ENCODE measurements at places on chromosomes 16 and 17.
A peak's percentile ranks its signal among the peaks of the same experiment; 100 is the strongest.

DNA sequence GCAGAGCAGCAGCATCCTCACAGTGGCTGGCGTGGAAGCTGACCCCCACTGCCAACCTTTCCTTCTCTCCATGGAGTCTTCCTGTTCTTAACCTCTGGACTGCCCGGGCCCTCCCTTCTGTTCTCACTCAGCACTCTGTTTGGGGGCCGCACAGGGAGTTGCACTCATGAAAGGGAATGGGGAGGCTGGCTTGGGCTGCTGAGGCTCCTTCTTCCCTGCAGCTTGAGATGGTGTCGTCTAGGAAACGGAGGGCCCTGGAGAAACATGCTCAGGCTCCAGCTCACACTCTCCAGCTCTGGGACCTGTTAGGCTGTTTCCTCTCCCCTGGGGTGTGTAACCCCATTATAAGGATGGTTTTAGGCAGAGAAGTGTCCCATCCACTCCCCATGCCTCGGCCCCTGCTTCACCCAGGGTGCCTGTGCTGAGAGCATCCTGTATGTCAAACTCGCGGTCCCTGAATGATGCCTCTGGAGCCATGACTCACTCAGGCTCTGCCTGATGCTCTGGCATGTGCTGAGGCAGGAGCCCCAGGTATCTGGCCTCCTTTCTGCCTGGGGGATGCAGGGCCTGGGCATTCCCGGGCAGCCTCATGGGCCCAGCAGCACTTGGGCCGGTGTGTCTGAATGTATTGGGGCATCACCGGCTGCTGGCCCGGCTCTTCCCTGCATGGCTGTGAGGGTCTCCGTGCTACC is 18.9 kb downstream of the TMEM94 start:
- H3K27ac ChIP-seq: no peak overlapping the region
- H3K4me1 ChIP-seq: no peaks in the 10 kb centered on the region
- no peaks in the 10 kb centered on the region for H3K27me3 ChIP-seq
- peaks cover 14% of the 10 kb centered on the region for H3K36me3 ChIP-seq

DNA sequence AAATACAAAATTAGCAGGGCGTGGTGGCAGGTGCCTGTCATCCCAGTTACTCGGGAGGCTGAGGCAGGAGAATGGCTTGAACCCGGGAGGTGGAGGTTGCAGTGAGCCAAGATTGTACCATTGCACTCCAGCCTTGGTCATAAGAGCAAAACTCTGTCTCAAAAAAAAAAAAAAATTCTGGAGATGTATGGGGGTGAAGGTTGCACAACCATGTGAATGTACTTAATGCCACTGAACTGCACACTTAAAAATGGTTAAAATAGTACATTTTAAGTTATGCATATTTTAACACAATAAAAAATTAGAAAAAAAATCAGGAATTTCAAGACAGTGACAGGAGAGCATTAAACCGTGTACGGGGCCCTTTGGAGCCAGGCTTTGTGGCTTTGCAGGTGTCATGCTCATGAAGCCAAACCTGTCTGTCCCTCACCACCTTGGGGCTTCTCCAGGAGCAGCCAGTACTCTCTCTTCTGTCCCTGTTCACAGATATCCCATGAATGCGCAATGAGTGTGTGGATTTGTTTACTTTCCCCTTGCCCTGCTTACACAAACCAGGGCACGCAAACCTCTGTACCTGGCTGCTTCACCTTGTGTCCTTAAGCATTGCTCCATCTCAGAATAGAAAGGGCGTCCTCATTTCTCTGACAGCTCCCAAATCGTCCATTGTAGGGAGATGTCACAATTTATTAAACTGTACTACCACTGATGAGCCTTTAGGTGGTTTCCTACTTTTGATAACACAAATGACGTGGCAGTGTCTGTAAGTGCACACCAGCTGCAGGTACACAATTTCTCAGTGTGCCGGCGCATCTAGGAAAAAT is 58.2 kb upstream of the CBX4 start:
- DNase-seq: no peak
- no peaks in the 10 kb centered on the region for H3K4me1 ChIP-seq
- H3K4me3 ChIP-seq: no peak overlapping the region
- peaks cover 10% of the 10 kb centered on the region for H3K27me3 ChIP-seq
- H3K27ac ChIP-seq: no peak overlapping the region

- H3K4me3 ChIP-seq: no peak overlapping the region
- DNase-seq: peak; percentile 12
- peaks cover 16% of the 10 kb centered on the region for H3K4me1 ChIP-seq
- peaks cover 22% of the 10 kb centered on the region for H3K27me3 ChIP-seq
- no peak overlapping the region for H3K27ac ChIP-seq
Observed at GRCh38 chr17:31680126-31680525, 178.9 kb downstream of the COPRS start.

DNA sequence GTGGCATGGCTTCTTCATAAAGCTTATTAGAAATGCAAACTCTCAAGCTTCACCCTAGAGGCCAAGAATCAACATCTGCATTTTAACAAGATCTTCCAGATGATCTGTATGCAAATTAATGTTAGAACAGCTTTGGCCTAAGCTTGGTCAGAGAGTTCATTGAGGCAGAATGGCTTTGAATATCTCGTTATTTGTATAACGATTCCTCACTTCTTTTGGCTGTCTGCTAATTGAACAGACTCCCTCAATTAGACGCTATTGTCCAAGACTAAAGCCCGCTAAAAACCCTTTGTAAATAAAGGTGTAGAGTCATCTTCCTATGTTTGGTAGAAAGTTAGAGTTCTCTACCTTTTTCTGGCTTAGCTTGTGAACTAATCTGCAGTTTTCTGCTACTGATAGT is 1453.7 kb downstream of the CDH8 start:
- DNase-seq: no peak
- no peaks in the 10 kb centered on the region for H3K4me1 ChIP-seq
- H3K27ac ChIP-seq: no peak overlapping the region

DNA sequence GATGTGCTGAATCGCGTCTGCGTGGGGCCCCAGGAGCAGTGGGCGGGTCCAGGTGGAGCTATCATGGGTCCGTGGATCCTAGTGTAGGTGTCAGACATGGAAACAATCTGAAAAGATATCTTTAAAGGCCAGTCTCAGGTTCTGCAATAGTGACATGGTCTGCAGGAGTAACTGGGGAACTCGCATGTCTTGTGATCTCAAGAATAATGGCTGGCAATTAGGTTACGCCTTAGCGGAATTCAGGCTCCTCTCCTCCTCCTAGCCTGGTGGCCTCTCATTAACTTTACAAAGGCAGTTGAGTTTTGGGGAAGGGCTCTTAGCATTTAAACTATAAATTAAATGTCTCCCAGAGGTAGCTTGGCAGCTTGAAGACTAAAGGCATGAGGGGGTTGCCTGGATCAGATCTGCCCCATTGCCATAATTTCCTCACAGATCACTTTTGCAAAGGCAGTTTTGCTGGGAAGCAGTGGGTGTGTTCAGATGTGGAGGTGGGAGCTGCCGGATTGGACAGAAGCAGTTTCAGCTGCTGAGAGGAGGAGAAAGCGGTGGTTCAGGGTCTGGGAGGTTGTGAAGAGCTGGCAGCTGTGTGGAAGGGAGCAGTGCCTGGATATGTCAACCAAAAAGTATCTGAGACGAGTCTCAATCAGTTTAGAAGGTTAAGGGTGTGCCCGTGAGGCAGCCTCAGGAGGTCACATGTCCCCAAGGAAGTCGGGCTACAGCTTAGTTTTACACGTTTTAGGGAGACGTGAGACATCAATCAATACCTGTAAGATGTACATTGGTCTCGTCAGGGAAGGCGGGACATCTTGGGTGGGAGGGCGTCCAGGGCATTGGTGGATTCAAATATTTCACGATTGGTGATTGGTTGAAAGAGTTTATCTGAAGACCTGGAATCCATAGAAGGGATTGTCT is 2.7 kb downstream of the TBCD start:
- H3K4me1 ChIP-seq: peaks cover 20% of the 10 kb centered on the region
- H3K4me3 ChIP-seq: peak overlapping the region; percentile 3
- H3K27ac ChIP-seq: no peak overlapping the region
- H3K27me3 ChIP-seq: no peaks in the 10 kb centered on the region

GRCh38 chr16:305916-306626 is 23.1 kb downstream of the PDIA2 start:
- H3K4me3 ChIP-seq: no peak overlapping the region
- DNase-seq: no peak
- no peaks in the 10 kb centered on the region for H3K27me3 ChIP-seq

GRCh38 chr17:3030096-3030495 is 33.3 kb downstream of the OR1D5 start:
- H3K36me3 ChIP-seq: no peaks in the 10 kb centered on the region
- H3K27ac ChIP-seq: no peak overlapping the region
- no peak overlapping the region for H3K4me3 ChIP-seq
- no peak for DNase-seq

- H3K36me3 ChIP-seq: no peaks in the 10 kb centered on the region
- no peak overlapping the region for H3K4me3 ChIP-seq
- no peak for DNase-seq
- peaks cover 14% of the 10 kb centered on the region for H3K4me1 ChIP-seq
- no peaks in the 10 kb centered on the region for H3K27me3 ChIP-seq
- H3K27ac ChIP-seq: no peak overlapping the region
Observed at GRCh38 chr17:31099016-31099415, 4.2 kb downstream of the NF1 start.

GRCh38 chr16:59202233-59202862 is 468.2 kb upstream of the GOT2 start:
- no peaks in the 10 kb centered on the region for H3K4me1 ChIP-seq
- H3K27ac ChIP-seq: no peak overlapping the region
- H3K27me3 ChIP-seq: no peaks in the 10 kb centered on the region
- no peaks in the 10 kb centered on the region for H3K36me3 ChIP-seq
- no peak for DNase-seq

GRCh38 chr17:16286947-16287562 is 66.2 kb downstream of the CENPV start:
- H3K27me3 ChIP-seq: no peaks in the 10 kb centered on the region
- H3K27ac ChIP-seq: peak overlapping the region; percentile 97
- H3K4me3 ChIP-seq: peak overlapping the region; percentile 61
- H3K4me1 ChIP-seq: peaks cover 46% of the 10 kb centered on the region
- H3K36me3 ChIP-seq: peaks cover 12% of the 10 kb centered on the region

DNA sequence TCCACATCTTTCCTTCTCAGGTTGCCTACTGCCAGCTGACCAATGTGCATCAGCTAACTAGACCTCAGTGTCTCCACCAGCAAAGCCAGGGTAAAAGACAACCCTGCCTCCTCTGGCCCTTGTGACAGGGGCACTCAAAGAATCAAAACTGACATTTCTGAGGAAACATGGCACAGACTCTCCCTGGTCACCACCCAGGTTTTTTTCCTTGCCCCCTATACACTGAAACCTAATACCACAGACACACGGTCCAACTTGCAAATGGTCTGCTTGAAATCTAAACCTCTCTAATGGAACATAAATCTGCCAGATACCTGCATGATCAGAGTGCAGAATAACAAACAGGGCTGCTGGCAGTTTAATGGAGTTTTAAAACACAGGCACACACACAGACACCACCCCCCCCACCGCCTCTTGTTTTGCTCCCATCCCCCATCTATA is 19.5 kb upstream of the CORO6 start:
- H3K36me3 ChIP-seq: peaks cover 27% of the 10 kb centered on the region
- H3K27ac ChIP-seq: peak overlapping the region; percentile 24
- no peak for DNase-seq
- H3K27me3 ChIP-seq: no peaks in the 10 kb centered on the region
- no peak overlapping the region for H3K4me3 ChIP-seq

- H3K4me1 ChIP-seq: no peaks in the 10 kb centered on the region
- H3K27me3 ChIP-seq: no peaks in the 10 kb centered on the region
- peaks cover 21% of the 10 kb centered on the region for H3K36me3 ChIP-seq
- H3K27ac ChIP-seq: no peak overlapping the region
- no peak overlapping the region for H3K4me3 ChIP-seq
Observed at GRCh38 chr17:80212109-80212508, 8.0 kb downstream of the SGSH start.

DNA sequence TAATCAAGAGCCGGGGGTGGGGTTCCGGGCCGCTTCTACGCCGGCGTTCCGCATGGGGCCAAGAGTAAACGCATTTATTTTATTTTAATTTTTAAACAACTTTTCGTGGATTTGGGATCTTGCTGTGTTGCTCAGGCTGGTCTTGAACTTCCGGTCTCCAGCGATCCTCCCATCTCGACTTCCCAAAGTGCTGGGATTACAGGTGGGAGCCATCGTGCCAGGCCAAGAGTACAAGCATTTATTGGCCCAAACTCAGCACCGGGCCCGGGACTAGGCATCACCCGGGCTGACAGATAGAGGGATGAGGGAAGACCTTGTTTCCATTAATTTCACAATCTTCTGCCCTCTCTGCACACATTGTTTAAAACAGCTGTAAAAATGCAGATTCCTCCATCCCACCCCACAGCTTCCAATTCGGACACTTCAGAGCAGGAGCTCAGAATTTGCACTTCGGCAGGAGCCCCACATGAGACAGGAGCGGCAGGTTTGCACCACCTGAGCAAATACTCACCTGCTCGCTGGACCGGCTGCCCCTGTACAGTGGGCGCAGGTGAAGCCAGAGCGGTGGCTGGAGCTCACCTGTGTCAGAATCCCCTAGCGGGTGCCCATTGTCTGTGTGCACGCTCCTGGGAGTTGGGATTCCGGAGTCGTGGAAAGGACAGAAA is 663 bp upstream of the GINS2 start:
- H3K4me1 ChIP-seq: peaks cover 12% of the 10 kb centered on the region
- H3K27ac ChIP-seq: no peak overlapping the region
- H3K27me3 ChIP-seq: peaks cover 3% of the 10 kb centered on the region
- DNase-seq: no peak
- H3K4me3 ChIP-seq: peak overlapping the region; percentile 72
- H3K36me3 ChIP-seq: peaks cover 21% of the 10 kb centered on the region
